NCI-H187 treated with DMSO at 0.1 percent for 48 hours (cell line): ENCODE measurements at places on chromosomes 6 and 20.

DNA sequence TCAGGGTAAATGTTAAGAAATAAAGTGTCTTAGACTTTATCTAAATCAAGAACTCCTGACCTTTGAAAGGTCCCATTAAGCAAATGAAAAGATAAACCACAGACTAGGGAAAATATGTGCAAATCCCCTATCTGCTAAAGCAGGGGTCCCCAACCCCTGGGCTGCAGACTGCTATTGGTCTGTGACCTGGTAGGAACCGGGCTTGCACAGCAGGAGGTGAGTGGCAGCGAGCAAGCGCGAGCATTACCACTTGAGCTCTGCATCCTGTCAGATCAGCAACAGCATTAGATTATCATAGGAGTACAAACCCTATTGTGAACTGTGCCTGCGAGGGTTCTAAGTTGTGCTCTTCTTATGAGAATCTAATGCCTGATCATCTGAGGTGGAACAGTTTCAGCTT, 42.4 kb downstream of the LCA5 start:
- DNase-seq: no peak

- no peak for DNase-seq
Observed at GRCh38 chr6:139763468-139764210, 389.2 kb upstream of the CITED2 start.

DNA sequence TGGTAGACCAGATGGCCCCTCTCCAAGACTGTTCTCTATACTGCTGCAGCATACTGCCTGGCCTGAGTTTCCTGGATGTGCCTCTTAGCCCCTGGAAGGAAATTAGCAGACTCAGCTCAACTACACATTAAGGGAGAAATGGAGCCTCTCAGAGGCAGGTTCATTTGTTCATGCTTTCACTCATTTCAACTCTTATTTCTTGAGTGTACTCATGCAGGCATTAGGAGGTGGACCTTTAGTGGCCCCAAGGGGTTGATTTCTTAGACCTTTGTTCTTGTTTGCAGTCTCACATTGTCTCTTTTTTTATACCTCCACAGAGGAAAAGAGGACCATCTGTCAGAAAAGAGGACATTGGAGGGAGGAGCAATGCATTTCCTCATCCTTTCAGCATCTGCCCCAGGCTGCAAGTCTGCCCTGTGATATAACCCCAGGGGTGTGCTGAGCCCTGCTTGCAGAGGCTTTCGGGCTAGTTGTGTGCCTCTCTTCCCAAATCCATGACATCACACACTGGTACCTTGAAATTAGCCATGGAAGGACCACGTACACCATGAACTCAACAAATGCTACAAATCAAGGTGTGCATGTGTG, 456.2 kb downstream of the CD83 start:
- no peak for DNase-seq

- no peak for DNase-seq
Observed at GRCh38 chr6:92550501-92550900, 868.9 kb downstream of the EPHA7 start.

- DNase-seq: no peak
Observed at GRCh38 chr6:6518631-6519427, 69.7 kb upstream of the LY86 start.

DNA sequence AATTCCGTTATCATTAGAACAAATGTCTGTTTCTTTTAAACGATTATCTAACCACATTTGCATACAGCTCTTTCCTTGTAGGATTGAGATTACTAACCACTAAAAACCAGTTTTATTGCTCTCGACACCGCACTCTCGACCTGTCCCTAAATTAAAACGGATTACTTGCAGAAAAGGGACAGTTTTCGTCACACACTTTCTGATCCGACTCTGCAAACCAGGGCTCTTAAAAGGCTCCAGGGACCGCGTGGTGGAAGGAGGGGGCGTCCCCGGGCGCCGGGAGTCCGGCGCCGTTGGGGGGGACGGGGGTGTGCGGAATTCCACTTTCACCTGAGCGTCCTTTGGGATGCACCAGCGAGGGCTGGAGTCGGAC, 731 bp downstream of the MAK start:
- no peak for DNase-seq

- peak; percentile 12 for DNase-seq
Observed at GRCh38 chr6:156185113-156185512, 592.1 kb upstream of the ARID1B start.

DNA sequence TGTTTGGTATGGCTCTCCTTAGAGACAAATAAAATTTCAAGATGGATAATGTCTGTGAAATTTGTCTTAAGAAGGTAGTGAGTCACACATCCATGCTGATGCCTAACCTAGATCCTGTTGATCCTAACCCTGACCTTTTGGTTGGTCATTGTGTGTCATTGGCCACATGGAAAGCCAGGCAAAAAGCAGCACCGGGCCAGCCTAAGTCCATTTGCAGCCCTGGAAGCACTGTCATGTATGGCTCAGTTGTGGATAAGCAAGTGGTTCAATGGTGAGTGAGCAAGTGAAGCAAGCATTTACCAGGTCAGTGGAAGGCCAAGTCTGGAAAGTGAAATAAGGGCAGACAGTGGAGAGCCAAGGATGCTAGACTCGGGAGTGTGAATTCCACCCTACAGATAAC, 12.1 kb upstream of the XRN2 start:
- no peak for DNase-seq

DNA sequence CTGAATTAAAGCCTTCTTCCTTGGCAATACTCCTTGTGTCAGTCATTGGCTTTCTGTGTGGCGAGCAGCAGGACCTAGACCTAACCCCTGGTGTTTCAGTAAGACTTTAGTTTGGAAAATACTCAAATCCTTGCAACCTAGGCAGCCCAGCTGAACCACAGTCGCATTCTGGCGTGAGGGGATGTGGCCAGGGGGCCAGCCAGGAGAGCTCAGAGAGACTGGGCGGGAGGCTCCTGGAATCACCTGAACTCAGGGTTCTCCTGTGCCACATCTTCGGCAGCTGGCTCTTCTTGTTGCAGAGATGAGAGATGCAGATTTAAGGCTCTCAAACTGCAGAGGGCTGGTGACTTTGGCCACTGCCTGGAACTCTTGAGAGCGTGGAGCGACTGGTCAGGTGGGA, 102.7 kb downstream of the SYNDIG1 start:
- DNase-seq: no peak

DNA sequence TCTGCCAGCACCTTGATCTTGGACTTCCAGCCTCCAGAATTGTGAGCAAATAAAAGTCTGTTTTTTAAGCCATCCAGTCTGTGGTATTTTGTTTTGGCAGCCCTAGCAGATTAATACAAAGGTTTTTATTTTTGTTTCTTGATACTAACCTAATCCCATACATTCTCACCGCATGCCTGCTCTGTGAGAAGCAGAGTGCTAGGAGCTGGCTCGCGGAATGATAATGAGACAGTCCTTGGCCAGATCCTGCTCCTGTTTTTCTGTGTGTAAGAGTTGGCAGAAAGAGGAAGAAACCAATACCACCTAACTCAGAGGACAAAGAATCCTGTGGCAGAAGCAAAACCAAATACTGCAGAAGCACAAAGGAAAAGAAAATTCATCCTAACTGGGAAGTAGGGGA, 82.6 kb downstream of the KIF16B start:
- DNase-seq: no peak

- no peak for DNase-seq
Observed at GRCh38 chr6:35765739-35766138, 10.7 kb upstream of the CLPSL2 start.

- peak; percentile 30 for DNase-seq
Observed at GRCh38 chr6:38215225-38215624, 395.7 kb downstream of the ZFAND3 start.

GRCh38 chr6:133855276-133855990, 33.5 kb upstream of the TCF21 start:
- DNase-seq: no peak

GRCh38 chr6:79028641-79029314, 49.3 kb downstream of the PHIP start:
- no peak for DNase-seq

DNA sequence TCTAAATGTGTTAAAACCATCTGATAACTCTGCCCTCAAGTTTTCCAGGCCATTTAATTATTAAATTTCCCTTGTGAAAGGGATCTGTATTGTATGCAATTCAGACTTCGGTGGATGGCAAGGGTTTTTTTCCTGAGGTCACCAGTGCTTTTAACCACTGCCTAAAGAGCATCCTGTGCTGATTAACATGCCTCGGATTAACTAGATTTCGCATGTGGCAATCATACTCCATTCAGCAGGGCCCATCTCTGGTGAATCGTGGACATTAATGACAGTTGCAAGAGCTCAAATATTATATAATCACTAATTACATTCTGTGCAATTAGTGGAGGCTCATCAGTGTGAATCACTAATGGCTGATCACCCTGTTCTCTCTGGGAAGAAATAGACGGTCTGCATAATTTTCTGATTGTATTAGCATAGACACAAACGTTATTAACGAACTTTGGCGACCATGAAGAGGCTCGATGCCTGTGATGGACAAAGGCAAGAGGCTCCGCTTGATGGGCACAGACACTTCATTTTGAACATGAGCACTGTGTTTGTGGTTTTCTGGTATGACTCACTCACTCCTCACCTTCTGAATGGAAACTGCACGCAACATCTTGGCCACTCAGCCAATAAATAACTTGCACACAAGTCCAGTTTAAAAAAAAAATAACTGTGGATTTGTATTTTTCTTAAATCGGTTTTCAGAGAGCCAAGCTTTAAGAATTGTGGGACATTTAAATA, 31.4 kb downstream of the LINC00237 start:
- no peak for DNase-seq

GRCh38 chr6:43948527-43949485, 178.4 kb downstream of the MRPL14 start:
- no peak for DNase-seq

DNA sequence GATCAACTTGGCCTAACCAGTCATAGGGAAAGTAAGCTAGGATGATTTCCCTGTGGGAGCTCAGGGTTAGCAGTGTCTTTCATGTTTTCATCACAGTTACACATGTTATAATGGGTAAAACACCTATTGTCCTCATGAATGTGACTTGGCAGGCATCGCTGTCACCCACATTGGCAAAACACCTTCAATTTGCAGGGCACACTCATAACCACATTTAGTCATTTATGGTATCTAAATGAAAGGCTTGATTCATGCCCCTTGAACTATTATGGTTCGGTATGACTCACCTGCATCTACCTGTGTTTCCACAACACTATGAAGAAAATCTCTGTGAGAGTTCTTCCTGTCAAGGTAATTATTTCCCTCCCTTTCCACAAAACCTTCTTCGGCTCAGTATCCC, 49.2 kb downstream of the FRK start:
- DNase-seq: no peak

GRCh38 chr20:833121-833449, 430 bp upstream of the FAM110A start:
- DNase-seq: no peak

GRCh38 chr6:20432692-20433091, 31.0 kb downstream of the E2F3 start:
- DNase-seq: no peak
